ENCODE measurements at places on chromosomes 6 and 20. TPM values are rescaled to one million over a fixed set of nuclear protein-coding genes. Genes with fewer than 3 reads are reported as not detected.

- no peak for DNase-seq
Measured at GRCh38 chr6:13181393-13181792, 146.9 kb downstream of the TBC1D7 start.

- no peak for DNase-seq
Measured at GRCh38 chr6:42471714-42472113, 20.0 kb upstream of the TRERF1 start.

- DNase-seq: no peak
Measured at GRCh38 chr6:113980937-113981554, 10.1 kb upstream of the HDAC2 start.

DNA sequence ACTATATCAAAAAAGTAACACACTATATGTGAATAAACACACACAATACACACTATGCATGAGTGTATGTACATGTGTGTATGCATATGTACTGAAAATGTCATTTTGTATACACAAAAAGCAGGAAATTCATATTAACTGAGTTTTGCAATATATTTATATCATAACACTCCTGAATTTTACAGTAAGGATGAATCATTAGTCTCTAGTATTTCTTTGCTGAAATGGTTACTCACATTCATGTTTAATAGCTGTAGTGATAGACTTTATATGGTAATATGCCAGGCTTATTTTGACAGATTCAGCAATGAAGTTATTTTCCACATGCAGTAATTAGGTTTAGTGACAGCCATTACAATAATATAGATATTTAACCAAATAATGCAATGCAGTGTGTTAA, 1216.2 kb upstream of the CITED2 start:
- DNase-seq: no peak

DNA sequence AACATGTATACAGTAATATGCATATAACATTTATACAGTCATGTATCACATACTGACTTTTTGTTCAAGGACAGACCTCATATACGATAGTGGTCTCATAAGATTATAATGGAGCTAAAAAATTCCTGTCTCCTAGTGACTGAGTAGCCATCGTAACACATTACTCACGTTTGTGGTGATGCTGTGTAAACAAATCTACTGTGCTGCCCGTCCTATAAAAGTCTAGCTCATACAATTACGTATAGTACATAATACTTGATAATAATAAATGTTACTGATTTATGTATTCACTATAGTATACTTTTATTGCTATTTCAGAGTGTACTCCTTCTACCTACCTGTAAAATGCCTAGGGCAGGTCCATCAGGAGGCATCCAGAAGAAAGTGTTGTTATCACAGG, 17.4 kb downstream of the SERAC1 start:
- DNase-seq: no peak

DNA sequence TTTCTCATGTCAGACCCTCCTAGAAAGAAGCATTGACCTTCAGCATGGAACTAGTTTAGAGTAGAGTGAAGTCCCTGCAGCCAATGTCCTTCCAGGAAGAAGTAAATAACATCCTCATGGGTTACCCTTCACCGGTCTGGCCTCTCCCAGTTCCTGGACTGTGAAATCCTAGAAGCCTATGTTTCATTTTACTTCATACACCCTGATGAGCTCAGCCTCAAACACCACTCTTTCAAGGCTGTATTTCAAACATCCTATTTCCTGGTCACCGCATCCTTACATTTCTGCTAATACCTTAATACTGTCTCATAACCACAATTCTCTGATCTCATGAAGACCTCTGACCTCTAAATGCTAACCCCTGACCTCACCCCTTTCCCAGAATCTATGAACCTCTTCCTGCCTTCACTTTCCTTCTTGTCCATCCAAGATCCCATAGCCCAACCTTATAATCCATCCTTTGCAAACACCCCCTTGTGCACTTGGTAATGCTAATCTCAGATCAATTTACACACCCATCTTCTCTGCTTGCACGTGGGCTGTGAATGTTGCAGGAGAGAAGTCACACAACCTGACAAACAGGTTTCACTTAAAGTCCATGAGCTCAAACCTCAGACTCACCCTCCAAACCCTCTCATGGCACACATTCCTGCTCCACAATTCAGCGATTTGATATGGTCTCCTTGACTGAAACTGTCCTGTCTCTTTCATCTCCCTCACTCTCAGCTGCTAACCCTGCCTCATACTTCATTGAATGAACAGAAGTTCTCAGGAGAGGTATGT, 30.2 kb downstream of the SLC2A10 start:
- DNase-seq: no peak

- DNase-seq: no peak
Measured at GRCh38 chr20:61664556-61665320, 400.9 kb downstream of the TAF4 start.

- DNase-seq: no peak
Measured at GRCh38 chr6:2753110-2753489, 2.4 kb upstream of the MYLK4 start.

GRCh38 chr20:60253471-60253870, 295.2 kb downstream of the CDH26 start:
- no peak for DNase-seq

GRCh38 chr6:5986861-5987260, 19.9 kb downstream of the NRN1 start:
- DNase-seq: no peak

- no peak for DNase-seq
Measured at GRCh38 chr6:137846274-137846673, 20.8 kb upstream of the TNFAIP3 start.

- no peak for DNase-seq
Measured at GRCh38 chr6:132063738-132064137, 112.6 kb upstream of the CCN2 start.

DNA sequence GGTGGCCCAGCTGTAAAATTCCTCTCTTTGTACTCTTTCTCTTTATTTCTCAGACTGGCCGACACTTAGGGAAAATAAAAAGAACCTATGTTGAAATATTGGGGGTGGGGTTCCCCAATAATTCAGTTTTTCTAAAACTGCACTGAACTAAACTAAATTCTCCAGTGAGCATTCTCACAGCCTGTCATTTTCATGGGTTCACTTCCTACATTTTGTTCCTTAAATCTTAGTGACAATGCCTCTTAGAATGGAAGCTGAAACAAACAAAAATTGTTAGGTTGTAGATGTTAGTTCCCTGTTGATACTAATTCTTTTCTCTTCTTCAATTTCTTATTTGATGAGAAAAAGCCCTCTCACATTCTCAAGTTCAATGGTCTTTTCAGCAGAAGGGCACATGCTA, 35.8 kb upstream of the IFNGR1 start:
- no peak for DNase-seq

DNA sequence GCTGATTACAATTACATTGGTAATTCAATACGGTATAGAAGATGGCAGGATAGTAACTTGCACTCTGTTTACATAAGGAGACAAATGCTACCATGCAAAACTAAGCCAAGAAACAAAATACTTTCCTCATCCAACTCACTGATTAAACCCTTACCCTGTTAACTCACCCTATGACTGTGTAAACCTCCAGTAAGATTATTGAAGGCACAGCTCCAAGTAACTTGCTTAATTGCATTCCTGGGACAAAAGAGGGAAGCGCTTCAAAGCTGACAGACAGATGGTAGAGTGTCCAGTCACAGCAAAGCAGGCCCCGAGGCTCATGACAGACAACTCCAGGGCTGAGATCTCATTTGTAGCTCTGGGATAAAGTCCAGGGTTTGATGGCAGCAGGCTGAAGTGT, 6.9 kb upstream of the KIF16B start:
- no peak for DNase-seq

ZBTB2 gene
- total RNA-seq: 23.8 TPM

C20orf144 gene
- 0.81 TPM for total RNA-seq

HUS1B gene
- 7.8 TPM for total RNA-seq

MEI4 gene
- not detected for total RNA-seq

SIRPD gene
- total RNA-seq: not detected

ABHD16B gene
- total RNA-seq: not detected

FAM83C gene
- total RNA-seq: not detected

ASF1A gene
- total RNA-seq: 15.9 TPM
